ENCODE measurements at places on chromosomes 7 and 10.

DNA sequence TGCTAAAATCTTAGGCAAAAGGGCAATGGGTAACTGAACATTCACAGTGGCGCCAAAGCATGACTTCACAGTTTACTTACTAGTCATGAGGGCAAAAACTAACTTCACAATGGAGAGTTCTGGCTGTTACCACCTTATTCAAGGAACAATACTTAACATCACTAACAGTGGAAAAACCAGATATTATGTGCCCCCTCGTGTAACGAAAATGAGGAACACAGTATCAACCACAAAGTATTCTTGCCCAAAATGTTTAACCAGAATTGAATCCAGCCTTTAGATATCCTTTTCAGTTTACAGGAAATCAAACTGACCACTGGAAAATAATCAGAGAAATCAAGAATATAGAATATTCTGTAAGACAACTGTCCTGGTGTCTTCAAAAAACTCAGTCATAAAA lies 9.5 kb downstream of the C7orf25 start:
- DNase-seq: no peak

DNA sequence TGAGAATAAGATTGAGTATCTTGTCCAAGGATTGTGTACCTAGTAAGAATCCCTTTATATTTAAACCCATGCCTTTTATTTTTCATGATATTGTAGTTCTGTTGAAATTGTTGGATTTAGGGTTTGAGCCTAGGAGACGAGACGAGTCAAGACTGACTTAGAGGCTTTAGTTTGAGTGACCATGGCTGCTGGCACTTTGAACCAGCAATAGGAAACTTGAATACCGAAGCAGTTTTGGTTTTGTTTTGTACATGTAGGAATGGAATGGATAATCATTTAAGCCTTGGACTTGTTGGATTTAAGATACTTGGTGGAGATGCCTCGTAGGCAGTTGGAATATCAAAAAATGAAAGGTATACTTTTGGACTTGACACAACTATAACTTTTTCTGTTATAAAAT lies 229.0 kb downstream of the BICC1 start:
- DNase-seq: no peak

GRCh38 chr10:83678850-83679249 lies 460.5 kb upstream of the GHITM start:
- no peak for DNase-seq

GRCh38 chr10:77602913-77603533 lies 34.6 kb downstream of the KCNMA1 start:
- peak; percentile 38 for DNase-seq

GRCh38 chr10:8137272-8137681 lies 82.8 kb downstream of the GATA3 start:
- DNase-seq: no peak

DNA sequence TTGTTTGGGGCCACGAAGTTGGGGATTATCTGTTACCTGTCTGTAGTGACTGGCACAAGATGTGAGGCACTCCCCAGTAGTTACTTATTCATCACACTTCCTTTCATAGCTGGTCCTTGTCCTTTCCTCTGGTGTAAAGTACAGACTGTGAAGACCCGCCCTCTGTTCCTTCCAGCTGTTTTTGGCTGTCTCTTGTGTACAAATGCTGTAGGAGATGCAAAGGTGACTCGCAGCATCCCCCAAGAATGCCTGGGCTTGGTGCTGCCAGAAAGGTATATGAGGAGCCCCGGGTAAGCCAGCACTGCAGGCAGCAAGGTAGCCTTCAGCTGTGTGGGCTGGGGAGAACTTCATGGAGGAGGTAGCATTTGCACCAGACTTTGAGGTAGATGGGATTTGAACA lies 236.6 kb downstream of the EBF3 start:
- no peak for DNase-seq

DNA sequence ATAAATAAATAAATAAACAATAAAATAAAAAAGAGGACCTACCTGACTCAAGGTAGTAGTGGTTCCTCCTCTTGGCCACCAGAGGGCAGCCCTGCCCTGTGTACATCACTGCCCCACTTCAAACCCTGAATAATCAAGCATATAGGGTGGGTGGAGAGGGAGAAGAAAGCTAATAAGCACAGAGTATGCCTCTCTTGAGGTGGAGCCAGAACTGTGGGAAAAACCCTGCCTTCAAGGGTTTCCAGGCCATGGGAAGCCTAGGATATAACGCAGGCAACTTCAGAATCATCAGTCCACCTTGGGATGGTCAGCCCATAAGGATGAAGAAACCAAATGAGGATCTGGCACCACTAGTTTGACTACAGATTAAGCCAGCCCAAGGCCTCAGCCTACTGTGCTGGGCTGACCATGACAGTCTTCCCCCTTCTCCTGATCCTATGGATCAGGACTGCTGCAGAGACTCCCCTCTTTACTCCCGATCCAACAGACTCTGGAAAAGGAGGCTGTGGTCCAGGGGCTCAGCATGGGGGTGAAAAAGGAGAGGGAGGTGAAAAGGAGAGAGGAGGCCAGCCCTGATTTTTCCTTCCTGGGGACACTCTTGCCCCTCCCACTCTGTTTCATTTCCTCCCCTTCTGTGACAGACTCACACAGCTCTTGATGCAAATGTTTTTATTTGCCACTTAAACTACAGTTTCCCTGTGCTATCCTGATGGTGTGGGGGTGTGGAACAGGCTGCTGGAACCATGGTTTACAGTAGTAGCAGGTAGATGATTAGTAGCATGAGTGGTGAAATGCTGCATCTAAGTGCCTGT lies 10.1 kb downstream of the AVPI1 start:
- peak; percentile 86 for DNase-seq

- DNase-seq: no peak
These were observed 14.4 kb downstream of the NAMPT start for GRCh38 chr7:106270122-106270977.

GRCh38 chr10:11874568-11875493 lies 51.7 kb downstream of the PROSER2 start:
- DNase-seq: peak; percentile 36

DNA sequence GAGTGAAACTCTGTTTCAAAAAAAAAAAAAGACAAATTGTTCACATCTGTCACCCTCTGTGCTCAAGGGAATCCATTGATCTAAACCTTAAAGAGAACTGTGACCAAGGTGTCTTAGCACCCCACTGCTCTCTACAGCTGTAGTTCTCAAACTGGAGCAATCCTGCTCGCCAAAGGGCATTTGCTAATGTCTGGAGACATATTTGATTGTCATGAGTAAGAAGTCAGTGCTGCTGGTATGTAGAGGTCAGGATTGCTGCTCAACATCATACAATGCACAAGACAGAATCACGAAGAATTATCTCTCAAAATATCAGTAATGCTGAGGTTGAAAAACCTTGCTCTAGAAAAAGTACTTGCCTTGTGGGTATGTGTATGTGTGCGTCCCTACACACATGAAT lies 30.0 kb downstream of the ABLIM1 start:
- no peak for DNase-seq

GRCh38 chr10:14513123-14513522 lies 182.4 kb upstream of the FRMD4A start:
- no peak for DNase-seq

GRCh38 chr10:59657724-59658123 lies 51.9 kb downstream of the SLC16A9 start:
- no peak for DNase-seq

GRCh38 chr10:7354330-7355047 lies 56.3 kb downstream of the SFMBT2 start:
- no peak for DNase-seq

DNA sequence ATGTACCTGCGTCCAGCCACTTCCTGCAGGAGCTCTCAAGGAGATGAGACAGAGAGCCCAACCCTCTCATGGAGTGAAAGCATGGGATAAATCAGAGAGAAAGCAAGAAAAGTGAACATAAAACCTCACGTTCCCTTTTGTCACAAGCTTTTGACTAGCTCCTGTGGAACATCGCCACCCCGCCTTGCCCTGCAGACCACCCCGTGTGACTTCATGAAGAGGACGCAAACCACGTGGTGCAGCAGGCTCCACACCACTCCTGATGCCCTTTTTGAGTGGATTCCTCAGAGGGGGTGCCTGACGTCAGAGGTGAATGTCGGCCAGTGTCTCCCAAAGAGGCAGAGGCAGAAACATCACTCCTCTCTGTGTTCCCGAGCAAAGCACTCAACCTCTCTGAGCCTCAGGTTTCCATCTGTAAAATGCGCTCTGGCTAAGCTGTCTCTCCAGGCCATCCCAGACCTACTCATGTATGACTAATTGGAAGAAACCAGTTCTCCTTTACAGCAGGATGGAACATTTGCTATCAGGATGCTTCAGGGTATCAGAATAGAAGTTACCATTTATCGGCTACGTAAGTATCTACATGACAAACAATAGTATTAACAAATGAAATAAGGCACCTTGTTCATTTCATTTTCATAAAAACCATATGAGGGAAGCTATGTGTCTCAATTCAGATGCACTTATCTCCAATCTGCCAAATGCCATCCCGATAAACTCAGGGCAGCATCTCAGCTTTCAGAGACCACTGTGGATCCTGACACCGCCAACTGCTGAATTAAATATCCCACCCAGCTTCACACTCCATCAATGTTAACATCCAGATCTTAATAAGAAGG lies 5.3 kb downstream of the ZNF488 start:
- DNase-seq: no peak

GRCh38 chr10:580778-581177 lies 108.7 kb downstream of the DIP2C start:
- no peak for DNase-seq

GRCh38 chr7:5420067-5420880 lies 3.4 kb downstream of the TNRC18 start:
- no peak for DNase-seq

DNA sequence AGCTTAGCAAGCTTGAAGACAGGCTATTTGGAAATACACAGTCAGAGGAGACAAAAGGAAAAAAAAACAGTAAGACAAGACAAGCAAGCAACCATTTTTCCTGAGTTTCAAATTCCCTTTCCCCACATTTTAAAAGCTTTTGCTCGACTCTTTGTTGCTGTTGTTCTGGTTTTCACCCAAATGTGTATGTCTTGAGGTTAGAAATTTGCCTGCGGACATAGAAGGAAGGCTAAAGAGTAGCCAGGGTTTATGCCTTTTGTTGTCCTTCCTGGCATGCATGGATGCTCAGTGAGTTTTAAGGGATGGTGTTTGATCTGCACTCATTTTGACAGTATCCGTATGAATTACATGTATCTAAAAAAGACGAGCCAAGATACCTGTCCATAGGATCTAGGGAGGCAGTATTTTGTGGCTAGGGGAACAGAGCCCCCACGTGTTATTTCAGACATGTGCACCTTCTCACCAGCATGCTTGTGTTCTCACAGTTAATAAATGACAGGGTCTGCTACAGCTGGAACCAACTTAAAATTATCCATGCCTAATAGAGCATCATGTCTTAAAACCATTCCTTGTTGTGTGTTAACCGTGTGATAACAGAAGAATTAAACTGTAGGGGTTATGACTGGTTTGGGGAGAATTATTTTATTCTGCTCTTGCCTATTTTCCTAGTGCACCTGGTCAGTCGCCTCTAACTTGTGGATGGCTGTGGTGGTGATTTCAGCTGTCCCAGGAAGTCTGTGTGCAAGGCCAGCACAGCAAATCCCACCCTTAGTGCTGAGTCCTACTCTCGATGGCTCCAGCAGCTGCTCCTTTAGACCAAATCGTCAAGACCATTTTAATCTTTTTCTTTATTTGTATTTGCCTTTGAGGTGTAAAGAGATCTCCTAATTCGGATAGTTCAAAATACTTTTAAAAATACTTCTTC lies 9.1 kb downstream of the WIPF3 start:
- DNase-seq: no peak

GRCh38 chr7:5394264-5395105 lies 29.1 kb downstream of the TNRC18 start:
- no peak for DNase-seq

GRCh38 chr10:20105931-20106330 lies 289.7 kb downstream of the PLXDC2 start:
- no peak for DNase-seq

GRCh38 chr7:131302446-131302845 lies 25.2 kb upstream of the MKLN1 start:
- DNase-seq: no peak

DNA sequence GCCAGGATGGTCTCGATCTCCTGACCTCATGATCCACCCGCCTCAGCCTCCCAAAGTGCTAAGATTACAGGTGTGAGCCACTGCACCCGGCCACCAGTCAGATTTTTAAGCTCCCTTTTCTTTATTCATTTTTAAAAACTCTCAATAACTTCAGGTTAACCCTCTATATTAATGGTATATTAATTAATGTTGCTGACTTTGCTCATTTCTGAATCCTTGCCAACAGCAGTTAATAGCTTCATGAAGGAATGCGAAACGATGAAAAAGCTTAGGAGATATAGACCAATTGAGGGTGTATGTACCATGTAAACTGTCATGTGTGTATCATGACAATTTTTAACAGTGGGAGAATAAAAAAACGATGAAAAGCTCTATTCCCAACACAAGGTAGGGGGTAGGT lies 27.5 kb downstream of the PNPLA8 start:
- no peak for DNase-seq

GRCh38 chr7:30473903-30474302 lies 4.7 kb downstream of the NOD1 start:
- DNase-seq: no peak

- no peak for DNase-seq
These were observed 95.0 kb downstream of the CABCOCO1 start for GRCh38 chr10:61757525-61758397.

DNA sequence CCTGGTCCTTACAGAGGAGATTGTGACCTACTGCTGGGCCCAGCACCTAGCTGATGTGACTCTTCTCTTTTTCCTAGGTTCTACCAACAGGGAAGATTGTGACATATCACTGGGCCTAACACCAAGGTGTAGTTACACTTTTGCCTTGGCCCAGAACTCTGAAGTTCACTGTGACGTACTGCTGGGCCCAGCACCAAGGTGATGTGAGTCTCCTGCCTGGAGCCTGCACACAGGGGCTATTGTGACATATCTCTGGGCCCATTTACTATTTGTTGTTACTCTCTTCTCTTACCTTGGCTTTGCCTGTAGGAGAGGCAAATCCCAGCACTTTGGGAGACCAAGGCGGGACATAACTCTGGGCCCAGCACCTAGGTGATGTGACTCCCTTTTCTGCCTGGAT lies 23.1 kb upstream of the ZNF107 start:
- DNase-seq: no peak

GRCh38 chr7:159107161-159107892 lies 37.3 kb downstream of the VIPR2 start:
- DNase-seq: no peak

- no peak for DNase-seq
These were observed 64.0 kb downstream of the DLG5 start for GRCh38 chr10:77862595-77862994.

GRCh38 chr10:786633-787474 lies 97.4 kb upstream of the DIP2C start:
- DNase-seq: no peak

DNA sequence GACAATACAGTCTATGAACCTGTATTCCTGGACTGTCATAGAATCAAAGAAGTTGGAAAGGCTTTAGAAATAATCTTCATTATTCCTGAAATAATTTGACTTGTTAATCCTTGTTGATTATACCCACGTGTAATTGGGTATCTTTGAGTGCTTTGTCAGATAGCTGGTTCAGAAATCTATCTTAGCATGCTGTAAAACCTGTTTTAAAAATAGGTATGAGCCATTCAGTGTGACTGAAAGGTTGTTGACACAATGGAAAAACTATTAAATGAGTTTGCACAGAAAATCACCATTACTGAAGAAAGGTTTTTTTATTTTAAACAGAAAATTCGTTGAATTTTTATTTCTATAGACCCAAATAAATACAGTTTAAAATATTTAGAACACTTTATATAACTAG lies 38.7 kb downstream of the PHTF2 start:
- DNase-seq: no peak

- no peak for DNase-seq
These were observed 15.5 kb upstream of the CRCP start for GRCh38 chr7:66099232-66099550.

Measured in spinal cord (tissue), 10 donors.